ENCODE measurements at places on chromosomes 11 and 22. TPM values are rescaled to one million over a fixed set of nuclear protein-coding genes. Genes with fewer than 3 reads are reported as not detected.

DNA sequence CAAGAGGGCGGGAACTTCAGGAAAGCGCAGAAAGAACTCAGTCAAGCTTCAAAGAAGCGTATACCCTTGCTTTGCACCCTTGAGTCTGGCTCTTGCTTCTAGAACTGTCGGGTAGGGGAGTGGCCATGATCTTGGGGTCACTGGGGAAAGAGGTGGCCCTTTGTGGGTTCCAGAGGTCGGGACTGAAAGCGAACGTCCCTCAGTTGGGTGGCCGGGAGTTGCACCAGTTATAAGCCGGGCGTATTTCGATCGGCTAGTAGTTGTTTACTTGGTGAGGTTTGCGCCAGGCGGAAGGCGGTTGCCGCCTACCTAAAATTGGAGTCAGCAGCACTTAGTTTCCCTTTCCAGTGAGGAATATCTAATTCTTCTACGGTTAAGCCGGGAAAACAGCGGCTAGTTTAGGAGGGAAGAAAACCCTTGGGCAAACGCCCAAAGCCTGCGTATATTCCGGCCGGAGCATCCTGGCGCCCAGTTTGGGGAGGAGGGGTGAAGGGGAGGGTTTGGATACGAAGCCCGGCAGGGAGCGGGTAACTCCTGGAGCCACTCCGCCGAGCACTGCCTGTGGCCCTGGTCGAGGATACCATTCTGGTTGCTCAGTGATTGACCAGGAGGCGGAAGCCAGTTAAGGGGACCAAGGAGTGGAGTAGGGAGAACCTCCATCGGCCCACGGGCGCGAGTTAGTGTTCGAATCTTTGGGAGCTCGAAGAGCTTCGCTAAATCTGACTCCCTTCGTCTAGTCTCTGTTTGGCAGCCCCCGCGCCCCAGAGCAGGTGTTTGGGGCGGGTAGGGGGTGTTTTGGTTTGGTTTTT is 807 bp upstream of the WT1 start:
- H3K27me3 ChIP-seq, result peaks cover 72% of the 10 kb centered on the region
- H3K36me3 ChIP-seq, result no peaks in the 10 kb centered on the region
- no peak overlapping the region for H3K4me3 ChIP-seq
- peaks cover 37% of the 10 kb centered on the region for H3K4me1 ChIP-seq

- no peak overlapping the region for H3K4me3 ChIP-seq
- no peak overlapping the region for H3K27ac ChIP-seq
- no peak for DNase-seq
- no peaks in the 10 kb centered on the region for H3K27me3 ChIP-seq
- H3K36me3 ChIP-seq, result no peaks in the 10 kb centered on the region
- H3K4me1 ChIP-seq, result peaks cover 5% of the 10 kb centered on the region
Measured at GRCh38 chr11:108586600-108586999, 7.0 kb downstream of the EXPH5 start.

DNA sequence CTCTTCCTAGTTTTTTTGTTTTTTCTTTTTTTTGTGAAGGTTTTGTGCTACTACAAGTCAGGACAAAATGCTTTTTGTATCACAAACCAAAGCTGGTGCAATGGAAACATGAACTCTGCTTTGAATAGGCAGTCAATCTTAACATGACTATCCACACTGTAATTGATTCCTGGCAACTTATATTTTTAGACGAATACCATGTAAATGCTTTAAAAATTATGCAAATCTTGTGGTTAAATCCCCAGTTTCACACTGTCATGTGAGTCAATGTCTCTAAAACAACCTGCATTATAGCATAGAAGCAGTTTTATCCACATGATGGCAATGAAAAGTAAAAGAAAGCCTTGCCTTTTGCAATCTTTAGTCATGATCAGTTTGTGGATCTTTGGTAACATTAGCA is 8.9 kb downstream of the TRPC6 start:
- no peaks in the 10 kb centered on the region for H3K27me3 ChIP-seq
- no peak overlapping the region for H3K27ac ChIP-seq
- H3K4me3 ChIP-seq, result no peak overlapping the region
- no peaks in the 10 kb centered on the region for H3K4me1 ChIP-seq

- no peak for DNase-seq
- H3K36me3 ChIP-seq, result no peaks in the 10 kb centered on the region
- H3K4me3 ChIP-seq, result no peak overlapping the region
- peaks cover 10% of the 10 kb centered on the region for H3K4me1 ChIP-seq
- no peaks in the 10 kb centered on the region for H3K27me3 ChIP-seq
- H3K27ac ChIP-seq, result no peak overlapping the region
Measured at GRCh38 chr11:47863189-47863897, 15.2 kb upstream of the NUP160 start.

DNA sequence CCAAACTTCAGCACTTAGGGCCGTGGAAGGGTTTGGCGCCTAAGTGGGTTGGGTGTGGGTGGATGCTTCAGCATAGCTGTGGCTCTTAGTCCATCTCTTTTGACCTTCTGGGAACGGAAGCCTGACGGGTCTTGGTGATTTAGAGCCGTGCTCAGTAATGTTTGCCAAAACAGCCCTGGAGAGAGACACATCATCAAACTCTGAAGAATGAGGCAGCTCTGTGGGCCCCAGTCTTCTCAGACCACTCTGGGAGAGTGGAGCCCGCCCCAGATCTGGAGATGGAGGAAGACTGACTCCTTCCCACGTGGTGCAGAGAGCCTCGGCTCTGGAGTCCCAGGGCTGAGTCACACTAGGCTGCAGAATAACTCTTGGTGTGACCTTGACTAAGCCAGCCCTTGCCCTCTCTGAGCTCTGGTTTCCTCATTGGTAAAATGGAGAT is 168.9 kb downstream of the C11orf91 start:
- H3K27me3 ChIP-seq, result no peaks in the 10 kb centered on the region
- DNase-seq, result no peak
- no peak overlapping the region for H3K27ac ChIP-seq
- H3K36me3 ChIP-seq, result no peaks in the 10 kb centered on the region
- H3K4me1 ChIP-seq, result no peaks in the 10 kb centered on the region

Gene SMTNL1
- total RNA-seq, result not detected

Gene ARHGAP8
- 55.5 TPM for total RNA-seq

Gene RNF214
- 9.0 TPM for total RNA-seq

Data from upper lobe of left lung (tissue), 6 donors.